Stimulated activated CD8-positive, alpha-beta memory T cell treated with anti-CD3 and anti-CD28 coated beads, Interleukin-2, amount 100 ng/mL, for 1 hour (primary cell): ENCODE measurements at places on chromosomes 1 and 21.

GRCh38 chr1:165496501-165496900 lies 47.3 kb upstream of the LRRC52 start:
- DNase-seq = no peak

DNA sequence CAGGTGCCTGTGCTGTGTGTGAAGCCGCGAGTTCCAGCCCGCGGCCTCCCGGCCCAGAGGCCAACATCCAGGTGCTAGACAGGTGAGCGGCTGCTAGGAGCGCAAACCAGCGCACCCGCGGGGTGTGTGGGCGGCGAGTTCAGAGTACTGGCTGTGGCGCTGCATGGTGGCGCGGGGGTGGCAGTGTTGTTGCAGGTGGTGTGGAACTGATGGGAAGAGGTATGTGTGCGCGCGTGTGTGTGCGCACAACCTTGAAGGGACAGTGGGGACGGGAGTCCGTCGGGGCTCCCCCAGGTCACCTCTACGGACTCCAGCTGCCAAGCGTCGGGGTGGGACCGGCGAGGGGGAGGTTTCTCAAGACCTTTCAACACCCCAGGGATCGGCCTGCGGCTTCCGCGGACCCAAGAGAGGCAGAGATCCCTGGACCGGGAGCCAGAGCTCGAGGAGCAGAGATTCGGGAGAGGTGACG lies 433 bp upstream of the DMBX1 start:
- DNase-seq = no peak

DNA sequence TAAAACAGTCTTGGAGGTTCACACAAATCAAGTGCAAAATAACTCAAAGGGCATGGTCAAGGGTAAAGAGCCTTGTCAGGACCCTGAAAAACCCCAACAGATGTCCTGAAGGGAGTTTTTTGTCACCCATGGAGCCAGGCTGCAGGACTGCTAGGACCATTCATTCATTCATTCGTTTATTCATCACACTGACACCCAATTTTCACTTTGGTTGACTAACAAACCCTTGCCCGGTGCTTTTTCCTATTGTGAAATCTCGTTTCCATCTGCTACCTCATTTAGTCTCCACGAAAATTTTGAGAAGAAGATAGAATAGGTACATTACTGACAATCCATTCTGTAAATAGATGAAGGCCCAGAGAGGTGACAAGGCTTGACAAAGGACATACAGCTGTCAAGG lies 216.0 kb downstream of the HIVEP3 start:
- DNase-seq = no peak

- peak; percentile 55 for DNase-seq
Measured at GRCh38 chr1:202164271-202165037, 4.1 kb upstream of the PTPN7 start.

GRCh38 chr1:44484155-44484688 lies 79.2 kb downstream of the RNF220 start:
- DNase-seq = no peak
